ENCODE measurements at places on chromosomes 3 and 15. TPM values are rescaled to one million over a fixed set of nuclear protein-coding genes. Genes with fewer than 3 reads are reported as not detected.

HGD gene
- total RNA-seq = 0.11 TPM

BFSP2 gene
- not detected for total RNA-seq

ZNF660 gene
- under 0.01 TPM for total RNA-seq

RBP2 gene
- total RNA-seq = not detected

IGSF11 gene
- under 0.01 TPM for total RNA-seq

SOX14 gene
- not detected for total RNA-seq

ETV5 gene
- 13.7 TPM for total RNA-seq

GOLGA8S gene
- under 0.01 TPM for total RNA-seq

FOXL2NB gene
- total RNA-seq = under 0.01 TPM

SLC6A11 gene
- total RNA-seq = not detected

BCL2A1 gene
- 0.09 TPM for total RNA-seq

C2CD4A gene
- total RNA-seq = 2.3 TPM

LMCD1 gene
- total RNA-seq = 38.9 TPM

ATP13A4 gene
- total RNA-seq = 0.09 TPM

ZNF280D gene
- 29.6 TPM for total RNA-seq

LSMEM2 gene
- total RNA-seq = not detected
